IMR-90 (cell line): ENCODE measurements at places on chromosomes 3 and 15. TPM values are rescaled to one million over a fixed set of nuclear protein-coding genes. Genes with fewer than 3 reads are reported as not detected.
A peak's percentile ranks its signal among the peaks of the same experiment; 100 is the strongest.

DNA sequence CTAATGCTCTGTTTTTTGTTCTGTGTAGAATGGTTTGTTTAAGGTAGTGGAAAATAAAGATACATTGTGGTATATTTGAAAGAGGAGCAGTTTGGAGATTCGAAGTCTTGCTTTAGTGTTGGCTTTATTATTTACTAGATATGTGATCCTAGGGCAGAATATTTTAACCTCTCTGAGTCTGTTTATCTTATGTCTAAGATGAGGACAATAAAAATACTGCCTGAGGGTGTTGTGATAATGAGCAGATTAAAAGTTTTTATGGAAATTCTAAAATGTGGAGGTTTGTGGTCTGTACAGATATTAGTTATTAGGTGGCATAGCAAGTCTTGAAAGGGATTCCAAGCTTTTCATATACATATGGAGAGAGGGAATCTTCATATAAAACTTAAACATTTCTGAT lies 15.0 kb downstream of the TCF12 start:
- DNase-seq = no peak

DNA sequence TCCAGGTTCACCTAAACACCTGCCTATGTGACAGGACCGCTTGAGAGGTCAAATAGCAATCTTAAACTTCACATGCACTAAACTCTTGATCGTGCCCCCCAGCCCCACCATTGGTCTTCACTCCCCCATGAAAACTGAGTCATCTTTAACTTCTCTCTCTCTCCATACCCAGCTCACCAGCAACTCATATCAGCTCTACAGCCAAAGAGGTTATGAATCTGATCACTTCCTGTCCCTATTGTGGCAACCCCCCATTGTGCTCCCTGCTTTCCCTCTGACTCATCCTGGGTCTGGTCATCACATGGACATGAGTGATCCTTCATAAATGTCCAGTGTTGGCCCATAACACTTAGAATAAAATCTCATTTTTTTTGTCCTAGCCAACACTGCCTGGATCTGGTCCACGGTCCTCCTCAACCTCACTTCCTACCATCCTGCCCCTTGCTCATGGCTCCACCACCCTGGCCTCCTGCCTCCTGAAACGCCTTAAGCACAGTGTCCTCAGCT lies 103.4 kb upstream of the HACD2 start:
- peak; percentile 97 for DNase-seq

GRCh38 chr3:10304905-10305304 lies 12.2 kb upstream of the GHRL start:
- DNase-seq = no peak

DNA sequence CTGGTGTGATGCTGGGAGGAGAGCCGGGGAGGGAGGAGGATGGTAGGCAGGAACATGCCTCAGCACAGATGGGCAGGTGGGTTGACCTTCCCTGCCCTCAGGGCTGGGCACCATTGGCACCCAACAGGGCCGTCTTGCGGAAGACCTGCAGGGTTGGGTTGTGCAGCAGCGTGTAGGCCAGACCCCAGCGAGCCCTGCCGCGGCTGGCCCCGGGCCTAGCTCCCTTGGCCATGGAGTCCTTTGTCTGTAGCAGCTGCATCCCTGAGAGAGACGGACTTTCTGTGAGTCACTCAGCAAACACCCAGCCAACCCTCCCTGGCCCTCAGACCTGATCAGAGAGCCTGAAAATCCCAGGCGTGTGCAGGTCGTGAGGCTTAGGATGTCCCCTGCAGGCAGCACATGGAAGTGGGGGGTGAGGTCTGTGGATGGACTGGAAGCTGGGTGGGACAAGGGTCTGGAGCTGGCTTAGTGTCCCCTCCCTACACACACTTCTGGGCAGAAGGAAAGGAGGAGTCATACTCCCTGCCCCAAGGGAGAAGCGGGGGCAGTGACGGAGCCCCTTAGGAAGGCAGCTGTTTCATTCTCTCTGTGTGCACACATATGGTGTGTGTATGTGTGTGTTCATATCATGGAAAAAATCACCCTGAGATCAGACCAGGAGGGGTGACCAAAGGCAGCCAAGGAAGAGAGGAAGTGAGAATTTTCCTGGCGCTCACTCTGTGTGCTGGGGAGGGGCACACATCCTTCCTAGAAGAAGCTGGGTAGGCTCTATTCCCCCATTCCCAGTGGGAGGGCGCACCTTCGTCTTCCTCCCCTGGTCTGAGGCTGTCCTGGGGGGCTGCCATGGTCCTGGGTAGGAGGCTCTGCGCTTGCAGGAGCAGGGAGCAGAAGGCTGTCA lies 6.7 kb downstream of the ISLR start:
- peak; percentile 37 for DNase-seq

GRCh38 chr3:8279886-8280550 lies 221.6 kb upstream of the LMCD1 start:
- no peak for DNase-seq

- peak; percentile 98 for DNase-seq
Measured at GRCh38 chr3:111737706-111738086, 121.4 kb upstream of the PHLDB2 start.

DNA sequence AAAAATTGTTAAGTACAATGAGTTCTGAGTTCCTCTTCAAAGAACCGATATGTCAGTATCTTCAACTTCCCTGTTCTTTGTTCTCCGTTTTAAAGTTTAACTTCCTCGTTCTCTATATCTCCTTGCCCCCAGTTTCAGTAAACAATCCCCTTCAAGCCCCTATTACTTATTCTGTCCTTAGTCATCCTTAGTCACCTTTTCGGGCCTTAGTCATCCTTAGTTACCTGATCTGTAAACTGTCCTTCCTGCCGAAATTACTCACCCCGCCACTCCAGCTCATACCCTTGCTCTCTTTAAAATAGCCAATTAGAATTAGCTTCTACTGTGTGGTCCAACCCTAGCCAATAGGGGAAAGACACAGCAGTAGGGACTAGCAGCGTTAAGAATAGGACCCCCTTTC lies 1165.6 kb downstream of the NSUN3 start:
- DNase-seq = no peak

The AGBL1 gene
- not detected in 2 replicates for total RNA-seq

The PPP2R3A gene
- total RNA-seq = 37.3 and 46.7 TPM in 2 replicates

The NME9 gene
- not detected in 2 replicates for total RNA-seq
